Hippocampal formation (tissue), 2 donors: ENCODE measurements at places on chromosomes 3 and 15.

- no peak for DNase-seq
These were observed 172.3 kb upstream of the UBE2E1 start for GRCh38 chr3:23633261-23633960.

GRCh38 chr3:107450254-107450893, 72.4 kb upstream of the BBX start:
- DNase-seq, result no peak

GRCh38 chr3:194364652-194365434, 4.7 kb downstream of the LRRC15 start:
- no peak for DNase-seq

DNA sequence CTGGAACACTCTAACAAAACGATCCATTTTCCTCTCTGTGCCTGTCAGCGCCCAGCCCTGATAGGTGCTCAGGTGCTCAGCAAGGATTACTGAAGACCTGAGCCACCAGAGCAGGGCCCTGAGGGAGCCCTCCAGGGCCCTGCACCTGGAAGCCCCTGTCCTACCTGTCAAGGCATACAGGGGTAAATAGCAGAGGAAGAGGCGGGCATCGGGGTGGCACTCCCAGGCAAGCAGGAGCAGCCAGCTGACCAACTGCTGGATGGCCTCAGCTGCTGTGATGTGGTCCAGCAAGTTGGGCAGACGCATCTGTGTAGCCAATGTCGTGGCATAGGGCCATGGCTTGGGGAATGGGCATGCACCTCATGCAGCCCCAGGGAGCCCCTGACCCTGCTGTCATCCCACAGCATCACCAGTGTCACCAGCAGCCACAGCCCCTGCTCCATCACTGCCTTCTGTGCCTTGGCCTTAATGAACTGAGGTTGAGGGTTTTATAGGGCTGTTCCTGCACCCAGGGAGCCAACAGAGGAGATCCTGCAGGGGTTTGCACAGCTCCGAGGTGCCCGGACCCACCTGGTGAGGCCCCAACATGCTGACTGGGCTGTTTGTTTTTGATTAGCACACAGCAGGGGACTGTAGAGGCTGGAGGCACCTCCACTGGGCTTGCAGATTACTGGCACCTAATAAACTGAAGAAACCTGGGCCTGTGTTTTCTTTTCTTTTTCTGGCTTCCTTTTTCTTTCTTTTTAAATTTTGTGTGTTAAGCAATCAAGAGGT, 7.9 kb upstream of the WDR6 start:
- no peak for DNase-seq

- no peak for DNase-seq
These were observed 39.6 kb downstream of the ADIPOQ start for GRCh38 chr3:186882150-186882524.

- DNase-seq, result no peak
These were observed 172.5 kb downstream of the TMEM108 start for GRCh38 chr3:133210656-133211055.

GRCh38 chr3:66603151-66603611, 102.4 kb upstream of the LRIG1 start:
- DNase-seq, result no peak

DNA sequence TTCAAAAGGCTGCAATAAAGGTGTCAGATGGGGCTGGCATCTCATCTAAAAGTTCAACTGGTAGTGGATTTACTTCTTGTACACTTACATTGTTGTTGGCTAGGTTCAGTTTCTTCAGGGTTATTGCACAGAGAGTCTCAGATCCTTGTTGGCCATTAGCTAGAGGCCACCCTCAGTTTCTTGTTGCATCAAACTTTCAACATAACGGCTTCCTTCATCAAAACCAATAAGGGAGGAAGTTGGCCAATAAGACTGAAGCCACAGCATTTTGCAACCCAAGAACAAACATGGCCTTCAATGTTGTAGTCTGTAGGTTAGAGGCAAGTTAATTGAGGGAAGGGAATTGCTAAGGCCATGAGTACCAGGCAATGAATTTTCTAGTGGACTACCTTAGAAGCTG, 218.0 kb downstream of the ZBBX start:
- DNase-seq, result no peak

- peak; percentile 58 for DNase-seq
These were observed 4.1 kb upstream of the GCSAM start for GRCh38 chr3:112136959-112137693.

- DNase-seq, result no peak
These were observed 3.9 kb downstream of the AEN start for GRCh38 chr15:88624971-88625490.

DNA sequence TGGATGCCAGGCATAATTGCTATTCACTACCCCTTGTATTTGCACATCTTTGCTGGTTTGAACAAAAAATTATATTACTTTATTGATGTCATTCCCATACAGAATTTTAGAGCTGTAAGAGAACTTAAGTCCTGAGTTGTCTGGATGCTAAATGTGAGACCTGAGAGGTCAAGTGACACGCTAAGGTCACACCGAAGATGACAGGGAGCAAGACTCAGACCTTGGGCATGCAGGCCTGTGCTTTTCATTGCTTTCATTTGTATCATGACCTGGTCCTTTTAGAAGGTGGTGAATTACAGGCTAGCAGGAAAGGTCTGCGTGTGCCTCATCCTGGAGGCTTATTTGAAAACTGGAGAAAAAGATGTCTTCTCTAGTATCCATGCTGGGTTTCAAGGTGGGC, 312.0 kb upstream of the RASGRP1 start:
- DNase-seq, result no peak

- no peak for DNase-seq
These were observed 587.4 kb upstream of the KCNMB2 start for GRCh38 chr3:177948716-177949425.

DNA sequence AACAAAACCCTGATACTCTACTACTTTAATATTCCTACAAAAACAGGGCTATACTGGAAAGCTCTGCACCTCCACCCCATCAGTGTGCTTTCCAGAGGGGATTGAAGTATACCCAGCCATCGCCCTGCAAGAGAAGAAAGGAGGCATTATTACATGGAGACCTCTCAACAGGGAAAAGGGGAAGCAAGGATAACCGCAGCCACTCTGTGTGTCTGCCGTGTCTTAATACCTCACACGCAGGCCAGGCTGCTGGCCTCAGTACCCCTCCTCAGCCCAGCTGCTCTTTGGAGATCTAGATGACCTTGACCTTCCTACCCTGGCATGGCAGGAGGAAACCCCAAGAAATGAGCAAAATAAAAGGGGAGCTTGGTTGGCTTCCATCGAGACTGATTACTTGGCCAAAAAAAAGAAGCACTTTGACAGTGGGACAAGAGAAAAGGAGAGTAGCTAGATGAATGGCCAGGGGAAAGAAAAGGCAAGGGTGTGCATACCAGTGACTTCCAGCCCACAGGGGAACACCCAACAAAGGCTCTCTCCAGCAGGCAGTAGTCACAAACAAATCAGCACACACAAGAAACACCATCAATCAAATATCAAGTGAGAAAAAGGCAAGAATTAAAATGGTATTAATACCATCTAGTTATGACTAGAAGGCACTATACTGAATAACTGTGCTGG, 129.4 kb downstream of the STT3B start:
- no peak for DNase-seq

DNA sequence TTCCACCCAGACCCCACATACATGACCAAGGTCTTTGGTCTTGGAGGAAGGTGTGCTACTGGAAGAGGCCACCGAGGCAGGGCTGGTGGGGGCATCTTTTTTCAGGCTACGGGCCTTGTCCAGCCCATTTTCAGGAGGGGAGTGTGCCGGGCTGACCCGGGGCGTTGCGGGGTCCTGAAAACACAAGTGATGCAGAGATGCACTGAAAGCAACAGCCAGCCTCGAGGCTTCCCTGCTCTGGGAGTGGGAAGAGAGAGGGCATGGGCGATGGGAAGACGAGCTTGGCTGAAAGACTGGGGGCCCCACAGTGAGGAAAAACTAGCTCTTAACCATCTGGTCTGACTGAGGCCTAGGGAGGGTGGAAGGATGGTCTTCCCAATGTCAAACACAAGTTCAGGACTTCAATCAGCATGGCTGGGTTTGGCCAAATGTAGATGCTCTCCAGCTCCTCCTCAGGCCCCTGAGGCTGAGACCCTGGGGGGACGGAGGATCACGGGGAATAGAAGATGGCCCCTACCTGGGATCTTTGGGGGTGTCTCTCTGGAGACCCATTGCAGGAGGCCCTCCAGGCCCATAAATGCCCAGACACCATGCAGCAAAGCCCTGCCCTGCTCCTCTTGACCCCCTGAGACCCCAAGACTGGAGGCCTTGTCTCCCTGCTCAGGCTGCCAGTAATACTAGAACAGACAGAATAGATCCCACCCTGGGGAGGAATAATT, 38.9 kb downstream of the TLE3 start:
- no peak for DNase-seq

- DNase-seq, result no peak
These were observed 78.4 kb downstream of the FSIP1 start for GRCh38 chr15:39704235-39704634.

- no peak for DNase-seq
These were observed 11.2 kb downstream of the CBLB start for GRCh38 chr3:105857601-105858000.

- DNase-seq, result no peak
These were observed 21.9 kb upstream of the SSR3 start for GRCh38 chr3:156576651-156577348.

- no peak for DNase-seq
These were observed 4.5 kb downstream of the THBS1 start for GRCh38 chr15:39585389-39585841.

GRCh38 chr15:27045796-27046195, 74.8 kb downstream of the GABRG3 start:
- no peak for DNase-seq

- DNase-seq, result no peak
These were observed 251.5 kb downstream of the KCNH8 start for GRCh38 chr3:19399836-19400235.

- no peak for DNase-seq
These were observed 40.9 kb upstream of the NR2C2 start for GRCh38 chr3:14906355-14906971.

- DNase-seq, result no peak
These were observed 49.7 kb downstream of the LRTM1 start for GRCh38 chr3:54878145-54878544.

GRCh38 chr3:49134471-49135265, 1.8 kb upstream of the LAMB2 start:
- DNase-seq, result no peak

DNA sequence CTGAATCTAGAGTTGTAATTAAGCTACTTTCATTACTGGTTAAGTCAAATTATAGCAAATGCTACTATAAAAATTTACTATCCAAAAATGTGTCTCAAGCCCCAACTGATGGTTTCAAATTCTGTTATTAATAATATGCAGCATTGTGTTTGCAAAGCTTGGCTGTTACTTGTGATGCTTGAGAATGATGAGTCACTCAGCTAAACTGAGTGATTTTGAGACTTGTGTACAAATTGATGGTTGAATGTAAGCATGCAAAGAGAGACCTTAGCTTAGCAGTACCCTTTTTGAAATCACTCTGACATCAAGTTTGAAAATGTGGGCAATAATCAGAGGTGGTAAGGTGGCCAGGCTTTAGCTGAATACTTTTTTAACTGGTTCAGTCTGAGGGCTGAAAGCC, 27.6 kb downstream of the OPA1 start:
- no peak for DNase-seq

DNA sequence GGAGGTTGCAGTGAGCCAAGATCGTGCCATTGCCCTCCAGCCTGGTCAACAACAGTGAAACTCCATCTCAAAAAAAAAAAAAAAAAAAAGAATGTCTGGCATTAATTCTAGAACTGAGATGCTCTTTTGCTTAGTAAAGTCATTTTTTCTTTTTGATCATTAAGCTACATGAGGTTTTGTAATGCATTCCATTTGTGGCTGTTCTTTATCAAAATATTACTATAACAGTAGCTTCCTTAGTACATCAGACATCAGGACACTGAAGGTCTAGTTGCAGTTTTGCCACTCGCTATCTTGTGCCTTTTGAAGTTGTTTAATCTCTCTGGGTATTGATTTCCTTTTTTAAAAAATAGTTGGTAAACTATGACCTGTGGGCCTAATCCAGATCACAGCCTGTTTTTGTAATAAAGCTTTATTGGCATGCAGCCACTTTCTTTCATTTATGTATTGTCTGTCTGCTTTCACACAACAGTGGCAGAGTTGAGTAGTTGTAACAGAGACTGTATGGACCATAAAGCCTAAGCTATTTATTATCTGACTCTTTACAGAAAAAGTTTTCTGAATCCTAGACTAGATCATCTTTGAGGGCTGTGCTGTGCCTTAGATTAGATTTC, 76.6 kb downstream of the SLC25A26 start:
- DNase-seq, result no peak

DNA sequence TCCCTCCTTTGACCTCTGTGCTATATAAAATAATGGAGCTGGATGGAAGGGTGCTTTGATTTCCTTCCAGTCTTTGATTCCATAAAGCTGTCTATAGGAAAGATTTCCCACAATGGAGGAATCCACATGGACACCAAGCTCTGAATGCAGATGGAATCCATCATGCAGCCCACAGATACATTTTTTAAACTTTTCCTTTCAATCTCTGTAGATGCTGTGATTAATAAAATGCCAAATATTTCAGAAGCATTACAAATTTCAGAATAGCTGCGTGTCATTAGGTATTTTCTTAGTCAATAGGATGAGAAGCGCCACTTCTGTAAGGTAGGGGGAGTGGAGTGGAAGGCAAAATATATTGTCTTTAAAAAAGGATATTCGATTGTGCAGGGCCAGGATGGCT, 489.0 kb downstream of the NTRK3 start:
- no peak for DNase-seq

DNA sequence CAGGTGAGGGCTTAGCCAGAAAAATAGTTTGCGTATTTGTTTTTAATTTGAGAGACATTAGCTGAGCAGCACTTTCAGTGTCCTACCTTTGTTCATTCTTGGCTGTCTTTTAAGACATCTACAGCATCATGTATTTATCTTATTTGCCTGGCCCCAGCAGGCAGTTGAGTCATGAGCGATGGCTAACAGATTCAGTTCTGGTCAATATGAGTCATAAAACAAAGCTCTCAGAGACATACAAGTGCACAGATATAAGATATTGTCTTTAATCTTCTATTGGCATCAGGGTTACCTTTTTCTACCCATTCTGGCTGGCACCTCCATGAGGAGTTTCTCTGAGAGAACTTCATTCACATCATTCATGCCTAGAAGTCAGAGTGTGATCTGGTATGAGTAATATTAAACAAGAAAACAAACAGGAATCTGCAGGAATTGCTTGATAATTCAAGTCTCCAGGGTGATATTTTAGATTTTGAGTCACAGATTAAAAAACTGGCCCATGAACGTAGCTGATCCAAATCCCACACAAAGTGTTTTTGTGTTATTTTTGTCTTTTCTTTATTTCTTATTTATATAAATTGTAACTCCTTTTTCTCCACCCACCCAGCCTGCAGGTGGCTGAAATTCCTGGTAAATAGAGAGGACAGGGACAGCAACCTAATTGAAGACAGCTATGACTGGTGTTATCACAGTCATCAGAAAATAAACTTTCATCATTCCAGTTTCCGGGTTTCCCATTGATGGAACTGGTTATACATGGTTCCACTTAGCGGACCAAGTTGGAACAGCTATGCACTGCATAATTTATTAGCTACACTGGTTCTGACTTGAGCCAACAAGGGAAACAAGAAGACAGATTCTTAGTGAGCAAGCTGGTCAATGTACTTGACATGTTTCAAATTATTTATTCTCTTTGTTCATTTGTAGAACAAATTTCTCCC, 47.3 kb downstream of the PLSCR2 start:
- DNase-seq, result no peak
